ENCODE measurements at places on chromosomes 4 and X.

DNA sequence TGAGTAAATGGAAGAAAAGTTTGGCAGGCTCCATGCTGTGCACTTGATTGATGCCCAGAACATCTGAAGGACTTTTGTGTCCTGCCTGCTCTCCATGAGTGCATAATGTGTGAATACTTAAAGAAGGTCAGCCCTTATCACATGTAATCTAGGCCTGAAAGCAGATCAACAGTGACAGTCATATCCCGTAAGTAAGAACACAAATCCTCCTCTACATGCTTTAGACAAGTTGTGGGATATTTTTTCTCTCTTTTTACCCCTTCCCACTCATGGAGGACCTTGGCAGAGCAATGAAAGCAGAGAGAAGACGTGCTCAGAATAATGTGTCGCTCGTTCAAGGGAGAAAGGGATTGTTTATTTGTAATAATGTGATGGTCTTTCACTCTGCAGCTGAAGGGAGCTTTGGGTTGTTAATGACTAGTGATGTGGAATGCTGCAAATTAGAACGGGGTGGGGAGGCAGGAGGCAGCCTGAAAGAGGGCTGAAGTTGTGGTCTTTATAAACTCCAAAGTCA is 286.6 kb downstream of the BMPR1B start:
- no peak for DNase-seq

DNA sequence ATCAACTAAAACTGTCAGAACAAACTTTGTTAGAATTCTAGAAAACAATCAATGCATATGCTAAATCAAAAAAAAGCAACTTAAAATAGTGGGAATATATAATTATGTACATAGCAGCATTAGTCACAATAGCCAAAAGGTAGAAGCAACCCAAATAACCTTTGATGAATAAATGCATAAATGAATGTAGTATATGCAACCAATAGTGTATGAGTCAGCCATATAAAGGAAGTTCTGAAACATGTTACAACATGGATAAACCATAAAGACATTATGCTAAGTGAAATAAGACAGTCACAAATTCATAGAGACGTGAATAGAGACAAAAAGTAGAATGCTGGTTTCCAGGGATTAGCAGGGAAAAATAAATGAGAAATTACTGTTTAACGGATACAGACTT is 762.8 kb upstream of the INTU start:
- DNase-seq: no peak

DNA sequence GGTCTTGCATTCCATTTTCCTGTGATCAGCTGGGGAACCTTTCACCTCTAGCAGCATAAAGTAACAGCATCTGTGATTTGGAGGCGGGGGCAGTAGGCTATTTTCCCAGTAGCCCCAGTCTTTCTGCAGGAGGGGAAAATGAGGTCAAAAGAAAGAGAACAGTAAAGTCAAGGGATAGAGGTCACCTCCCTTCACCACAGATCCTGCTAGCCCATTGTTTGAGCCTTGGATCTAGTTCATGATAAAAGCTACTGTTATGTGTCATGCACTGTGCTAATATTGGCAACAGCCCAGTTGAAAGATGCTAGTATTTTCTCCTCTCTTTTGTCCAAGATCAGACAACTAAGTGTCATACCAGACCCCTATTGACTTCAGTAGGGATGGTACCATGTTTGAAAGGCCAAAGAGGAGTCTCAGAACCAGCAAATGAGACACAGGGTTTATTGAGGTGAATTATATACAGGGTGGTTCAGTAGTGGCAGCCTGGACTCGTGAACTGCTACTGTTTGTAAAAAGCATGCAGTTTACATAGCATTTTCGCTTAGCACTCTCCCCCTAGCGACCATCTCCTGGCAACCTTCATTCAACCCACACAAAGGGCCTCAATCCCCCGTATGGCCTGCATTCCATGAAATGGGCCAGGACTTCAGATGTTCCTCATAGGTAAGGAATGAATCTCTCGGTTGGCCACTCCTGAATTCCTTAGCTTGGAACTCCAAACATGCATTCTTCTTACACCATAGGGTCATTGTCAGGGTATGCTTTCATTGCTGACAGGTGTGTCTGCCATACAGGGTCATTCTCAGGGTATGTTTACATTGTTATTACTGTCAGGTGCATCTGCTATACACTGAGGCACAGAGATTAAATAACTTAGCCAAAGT is 170.0 kb upstream of the FRMPD4 start:
- DNase-seq: no peak

- no peak for DNase-seq
Observed at GRCh38 chr4:42683393-42683792, 26.5 kb upstream of the ATP8A1 start.

- DNase-seq: no peak
Observed at GRCh38 chr4:1513936-1514483, 107.8 kb upstream of the NKX1-1 start.

DNA sequence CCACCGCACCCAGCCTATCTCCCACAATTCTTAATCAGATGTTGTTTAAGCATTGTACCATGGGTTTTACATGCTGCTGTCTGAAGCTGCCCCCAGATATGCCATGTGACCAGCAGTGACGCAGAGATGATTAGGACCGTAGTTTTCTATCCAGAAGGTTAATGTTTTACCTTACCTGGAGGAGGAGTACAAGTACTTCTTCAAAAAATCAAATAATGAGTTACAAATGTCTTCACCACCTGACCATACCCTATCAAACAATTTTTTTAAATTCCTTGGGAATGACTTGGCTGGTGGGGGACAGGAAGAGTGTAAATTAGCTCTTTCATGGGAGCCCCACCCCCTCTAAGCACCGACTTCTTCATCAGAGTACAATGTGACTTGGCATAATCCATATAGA is 16.2 kb upstream of the SGMS2 start:
- DNase-seq: no peak

DNA sequence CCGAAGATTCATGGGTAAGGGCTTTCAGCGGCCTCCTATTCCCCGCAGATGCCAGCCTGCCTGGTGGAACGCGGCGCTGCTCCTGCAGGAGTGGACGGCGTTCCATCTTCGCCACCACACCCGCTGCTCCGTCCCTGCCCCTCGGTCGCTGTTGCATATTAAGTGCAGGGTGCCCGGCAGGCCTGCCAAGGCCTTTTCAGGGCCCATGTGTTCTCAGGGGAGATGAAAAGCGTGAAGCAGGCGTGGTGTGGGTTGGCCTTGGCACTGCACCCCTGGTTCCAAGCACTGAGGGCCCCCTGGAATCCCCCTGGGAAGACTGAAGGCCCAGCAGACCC is 52.0 kb downstream of the SORCS2 start:
- DNase-seq: no peak

DNA sequence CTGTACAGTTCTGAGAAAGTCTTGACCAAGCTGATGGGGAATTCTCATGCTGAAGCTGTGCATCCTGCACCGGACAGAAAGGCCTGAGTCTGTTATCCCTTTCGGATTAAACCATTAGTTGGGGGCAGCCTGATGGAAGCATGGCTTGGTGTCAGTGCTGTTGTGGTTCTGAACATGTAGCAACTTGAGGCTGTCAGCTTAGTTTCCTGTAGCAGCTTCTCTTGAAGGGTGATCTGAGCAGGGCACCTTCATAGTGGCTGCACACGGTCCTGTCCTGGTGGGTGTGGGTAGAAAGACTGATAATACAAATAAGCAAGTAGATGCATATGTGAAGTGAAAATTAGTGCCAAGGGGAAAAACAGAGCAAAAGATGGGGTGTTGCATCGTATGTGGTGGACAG is 11.7 kb downstream of the KIAA0232 start:
- DNase-seq: no peak

- DNase-seq: no peak
Observed at GRCh38 chrX:39158801-39159657, 357.8 kb downstream of the MID1IP1 start.

DNA sequence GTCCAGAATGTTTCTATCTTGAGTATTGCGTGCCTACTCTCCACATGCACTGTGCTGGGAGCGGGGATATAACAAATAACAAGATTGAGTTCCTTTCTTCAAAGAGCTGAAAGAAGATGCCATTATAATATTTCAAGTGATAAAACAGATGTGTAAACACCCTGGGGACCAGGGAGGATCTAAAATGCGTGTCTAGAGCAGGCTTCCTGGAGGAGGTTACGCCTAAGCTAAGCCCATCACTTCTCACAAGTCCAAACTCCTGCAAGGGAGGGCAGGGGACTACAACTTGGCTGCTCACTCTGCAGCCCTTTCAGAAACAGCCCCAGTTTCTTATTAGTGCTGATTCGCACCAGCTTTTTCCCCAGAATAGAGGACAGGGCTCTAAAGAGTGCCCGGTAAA is 21.5 kb downstream of the PTCHD1 start:
- no peak for DNase-seq

- no peak for DNase-seq
Observed at GRCh38 chr4:183499389-183499788, 5.5 kb upstream of the ING2 start.

DNA sequence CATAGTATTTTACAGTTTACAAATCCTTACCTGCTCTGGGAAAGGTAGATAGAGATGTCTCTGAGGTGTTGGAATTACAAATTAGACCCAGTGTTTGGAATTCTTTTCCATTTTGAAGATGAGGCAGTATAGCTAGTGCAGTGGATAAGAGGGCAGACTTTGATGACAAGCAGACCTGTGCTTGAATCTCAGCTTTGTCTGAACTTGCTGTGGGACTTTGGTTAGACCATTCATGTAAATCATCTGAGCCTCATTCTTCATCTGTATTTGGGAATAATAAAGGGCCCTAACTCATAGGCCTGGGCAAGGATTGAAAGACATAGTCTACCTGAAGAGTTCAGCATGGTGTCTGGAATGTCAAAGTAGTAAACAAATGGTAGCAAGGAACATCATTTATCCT is 77.2 kb upstream of the BOD1L1 start:
- no peak for DNase-seq

DNA sequence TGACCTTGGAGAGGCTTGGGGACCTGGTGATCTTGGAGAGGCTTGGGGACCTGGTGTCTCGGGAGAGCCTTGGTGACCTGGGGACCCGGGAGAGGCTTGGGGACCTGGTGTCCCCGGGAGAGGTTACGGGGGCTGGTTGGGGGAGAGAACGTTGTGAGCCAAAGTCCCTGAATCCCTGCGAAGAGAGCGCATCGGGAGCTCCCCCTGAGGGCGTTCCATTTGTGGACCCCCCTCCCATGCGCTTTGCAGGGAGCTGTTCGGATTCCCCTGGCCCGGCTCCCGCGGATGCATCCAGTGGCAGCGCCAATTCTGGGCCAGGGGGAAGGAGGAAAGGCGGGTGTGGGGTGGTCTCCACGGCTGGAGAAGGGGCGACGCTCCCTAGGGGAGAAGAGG is 13.3 kb downstream of the SHOX start:
- no peak for DNase-seq

GRCh38 chr4:26590639-26591038 is 6.8 kb downstream of the TBC1D19 start:
- no peak for DNase-seq

GRCh38 chrX:11757719-11758399 is at the start of gene MSL3:
Gene MSL3, plus strand, starts transcription at chrX:11758237. Its CDS starts 27 bp downstream, at chrX:11758264.
- peak; percentile 50 for DNase-seq

GRCh38 chr4:139872274-139872673 is 206.7 kb downstream of the MGST2 start:
- no peak for DNase-seq

DNA sequence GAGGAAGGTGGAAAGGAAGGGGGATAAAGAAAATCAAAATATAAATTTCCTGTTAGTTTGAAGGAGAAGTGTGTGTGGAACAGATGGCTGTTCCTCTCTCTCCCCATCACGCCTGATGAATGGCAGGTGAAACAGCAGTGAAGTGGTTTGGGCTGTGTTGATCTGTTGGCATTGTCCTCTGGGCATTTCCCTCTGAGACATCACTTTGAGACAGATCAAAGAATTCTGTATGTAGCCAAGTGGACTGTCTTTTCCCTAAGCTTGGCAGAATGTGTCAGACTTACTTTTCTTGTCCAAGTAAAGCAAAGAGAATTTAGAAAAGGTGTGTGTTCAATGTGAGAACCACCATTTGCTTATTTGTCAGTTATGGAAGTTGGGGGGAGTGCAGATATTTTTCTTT is 47.5 kb downstream of the SEPTIN11 start:
- DNase-seq: no peak

DNA sequence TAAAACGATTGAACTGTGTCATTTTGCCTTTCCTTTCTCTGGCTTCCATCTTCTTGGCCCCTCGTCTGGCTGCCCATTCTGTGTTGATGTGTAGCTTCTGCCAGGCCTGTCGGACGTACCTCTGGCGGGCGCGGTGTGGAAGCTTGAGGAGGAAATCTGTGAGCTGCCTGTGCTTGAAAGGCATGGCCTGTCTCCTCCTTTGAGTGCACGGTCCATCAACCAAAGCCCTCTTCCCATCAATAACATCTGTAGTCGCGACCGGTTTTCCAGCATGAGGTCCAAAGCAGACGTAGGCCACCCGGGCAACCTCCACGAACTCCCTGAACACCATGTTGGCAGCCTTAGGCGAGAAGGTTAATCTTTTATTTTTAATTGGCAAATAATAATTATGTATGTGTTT is 202.7 kb downstream of the CRLF2 start:
- no peak for DNase-seq

GRCh38 chrX:20711366-20711765 is 444.7 kb upstream of the RPS6KA3 start:
- DNase-seq: no peak

- no peak for DNase-seq
Observed at GRCh38 chrX:20029728-20030127, 38.9 kb upstream of the BCLAF3 start.

DNA sequence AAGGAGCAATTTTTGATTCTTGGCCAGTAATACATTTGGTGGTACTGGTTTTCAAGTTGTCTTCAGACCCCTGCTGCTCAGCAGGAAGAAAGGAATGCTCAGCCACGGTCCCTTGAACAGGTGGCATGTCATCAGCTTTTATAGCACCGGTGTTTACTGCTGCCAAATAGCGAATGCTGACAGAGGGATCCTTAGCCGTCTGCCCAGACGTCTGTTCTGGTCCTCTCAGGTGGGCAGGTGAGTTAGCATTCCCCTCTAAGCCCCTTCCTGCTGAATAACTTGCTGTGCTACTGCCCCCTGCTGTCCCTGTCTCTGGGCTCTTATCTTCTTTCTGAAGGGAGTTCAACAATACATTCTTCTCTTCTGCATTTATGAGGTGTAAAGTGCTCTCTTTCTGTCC is 28.4 kb downstream of the BOD1L1 start:
- no peak for DNase-seq

GRCh38 chr4:110510955-110511544 is 35.1 kb downstream of the ENPEP start:
- no peak for DNase-seq

DNA sequence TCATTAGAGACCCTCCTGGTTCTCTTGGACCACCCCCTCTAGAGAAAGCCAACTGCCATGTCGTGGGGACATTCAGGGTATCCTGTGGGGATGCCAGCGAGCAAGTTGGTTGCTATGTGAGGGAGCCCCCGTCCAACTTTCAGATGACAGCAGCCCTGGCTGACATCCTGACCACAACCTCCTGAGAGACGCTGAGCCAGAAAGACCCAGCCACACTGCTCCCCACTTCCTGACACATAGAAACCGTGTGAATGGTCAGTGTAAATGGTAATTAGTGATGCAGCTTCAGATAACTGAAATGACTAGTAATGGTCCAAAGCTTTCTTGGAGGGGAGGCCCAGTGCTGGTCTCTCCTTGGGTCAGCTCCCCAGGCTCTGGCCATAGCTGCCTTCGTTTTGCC is 10.8 kb downstream of the CLCN4 start:
- DNase-seq: no peak

GRCh38 chrX:44946771-44947170 is 73.8 kb downstream of the KDM6A start:
- no peak for DNase-seq

GRCh38 chr4:142043509-142043908 is 407.1 kb downstream of the IL15 start:
- no peak for DNase-seq

- no peak for DNase-seq
Observed at GRCh38 chr4:43411226-43411625, 518.7 kb downstream of the GRXCR1 start.

Data from activated T-helper 1 cell treated with Interleukin-2 at 50 U/mL for 16 hours (primary cell).